ENCODE measurements at places on chromosomes 1 and 21.

- peak; percentile 96 for DNase-seq
These were observed 44.3 kb upstream of the ADARB1 start for GRCh38 chr21:45029948-45030681.

- DNase-seq: peak; percentile 16
These were observed 24.9 kb upstream of the CDC42BPA start for GRCh38 chr1:227343206-227343605.

DNA sequence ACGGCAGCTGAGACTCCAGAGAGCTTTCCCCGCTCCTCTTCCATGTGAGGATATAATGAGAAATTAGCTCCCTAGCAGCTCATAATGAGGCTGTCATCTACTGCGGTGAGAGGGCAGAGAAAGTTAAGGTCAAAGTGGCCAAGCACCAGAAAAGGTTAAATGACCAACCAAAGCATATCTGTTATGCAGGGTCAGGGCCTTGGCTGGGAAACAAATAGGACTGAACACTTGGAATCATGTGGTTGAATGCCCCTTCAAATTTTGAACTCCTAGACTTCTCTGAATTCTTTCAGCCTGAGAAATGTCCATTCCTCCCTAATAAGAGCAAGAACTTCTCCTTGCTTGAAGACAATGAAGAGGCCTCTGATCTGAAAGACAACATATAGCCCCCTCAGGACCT is 115.9 kb downstream of the TM2D1 start:
- no peak for DNase-seq

- no peak for DNase-seq
These were observed 12.8 kb upstream of the CASQ2 start for GRCh38 chr1:115781343-115781742.

- no peak for DNase-seq
These were observed 53.8 kb upstream of the TARDBP start for GRCh38 chr1:10958614-10959013.

DNA sequence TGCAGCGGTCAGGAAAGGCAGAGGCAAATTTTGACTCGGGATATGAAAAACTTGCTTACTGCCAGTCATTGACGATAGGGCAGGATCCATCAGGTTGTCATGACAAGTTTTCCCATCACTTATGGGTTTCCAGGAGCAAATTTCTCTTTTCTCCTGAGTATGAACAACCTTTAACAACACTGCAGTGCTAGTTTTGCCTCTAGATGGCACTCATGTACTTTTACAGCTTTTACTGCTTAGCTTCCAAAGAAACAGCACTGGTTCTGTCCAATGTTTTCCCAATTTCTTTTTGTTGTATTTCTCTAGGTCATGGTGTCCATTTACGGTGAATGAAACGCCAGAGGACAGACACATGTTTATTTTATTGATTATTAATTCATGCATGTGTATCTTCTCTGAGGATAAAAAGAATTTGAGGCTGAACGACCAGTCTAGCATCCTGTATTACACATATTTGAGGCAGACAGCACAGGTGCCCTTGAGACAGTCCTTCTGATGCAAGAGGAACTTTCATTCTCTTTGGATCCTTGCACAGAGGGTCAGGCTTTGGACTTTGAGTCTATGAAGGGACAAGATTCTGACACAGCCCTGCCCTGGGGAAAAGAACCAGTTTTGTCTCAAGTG is 112.3 kb upstream of the TRABD2B start:
- peak; percentile 89 for DNase-seq

DNA sequence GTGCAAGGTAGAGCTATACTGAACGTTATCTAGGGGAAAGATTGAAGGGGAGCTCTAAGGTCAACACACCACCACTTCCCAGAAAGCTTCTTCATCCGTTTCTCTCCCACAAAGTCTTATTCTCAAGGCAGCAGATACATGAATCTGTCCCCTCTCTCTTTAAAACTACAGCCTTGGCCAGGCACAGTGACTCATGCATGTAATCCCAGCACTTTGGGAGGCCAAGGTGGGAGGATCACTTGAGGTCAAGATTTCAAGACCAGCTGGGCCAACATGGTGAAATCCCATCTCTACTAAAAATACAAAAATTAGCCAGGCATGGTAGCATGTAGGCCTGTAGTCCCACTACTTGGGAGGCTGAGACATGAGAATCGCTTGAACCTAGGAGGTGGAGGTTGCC is 8.1 kb downstream of the CYP4X1 start:
- no peak for DNase-seq

- DNase-seq: no peak
These were observed 17.2 kb downstream of the KCNJ15 start for GRCh38 chr21:38273745-38274542.

DNA sequence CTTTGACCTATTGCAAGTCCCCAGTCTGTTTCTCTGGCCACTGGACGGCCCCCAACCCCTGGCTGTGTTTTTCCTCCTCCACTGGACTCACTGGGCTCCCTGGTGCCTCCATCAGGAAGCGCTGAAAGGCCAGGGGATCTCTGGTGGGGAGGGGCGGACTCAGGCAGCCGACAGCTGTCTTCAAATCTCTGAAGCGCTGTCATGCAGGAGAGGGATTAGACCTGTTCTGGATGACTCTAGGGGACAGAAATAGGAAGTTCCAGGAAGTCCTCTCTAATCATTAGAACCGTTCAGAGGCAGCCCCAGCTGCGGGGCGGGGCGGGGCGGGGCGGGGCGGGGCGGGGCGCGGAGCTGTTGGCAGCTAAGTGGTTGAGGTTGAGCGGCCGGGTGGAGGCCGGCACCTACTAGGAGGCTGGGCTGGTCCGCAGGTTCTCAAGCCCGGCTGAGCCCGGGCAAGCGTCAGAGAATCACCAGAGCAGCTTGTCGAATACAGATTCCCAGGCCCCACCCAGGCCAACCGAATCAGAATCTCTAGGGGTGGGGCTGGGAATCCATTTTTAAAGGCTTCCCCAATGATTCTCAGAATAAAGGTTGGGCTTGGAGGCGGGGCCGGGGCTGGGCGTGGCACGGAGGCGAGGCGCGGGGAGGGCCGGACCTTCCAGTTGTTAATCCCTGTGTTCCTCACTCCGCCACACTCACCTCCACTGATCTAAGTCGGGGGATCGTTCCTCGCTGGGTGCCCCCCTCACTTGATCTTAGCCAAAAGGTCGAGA is 11.4 kb upstream of the PHLDA3 start:
- DNase-seq: peak; percentile 68

DNA sequence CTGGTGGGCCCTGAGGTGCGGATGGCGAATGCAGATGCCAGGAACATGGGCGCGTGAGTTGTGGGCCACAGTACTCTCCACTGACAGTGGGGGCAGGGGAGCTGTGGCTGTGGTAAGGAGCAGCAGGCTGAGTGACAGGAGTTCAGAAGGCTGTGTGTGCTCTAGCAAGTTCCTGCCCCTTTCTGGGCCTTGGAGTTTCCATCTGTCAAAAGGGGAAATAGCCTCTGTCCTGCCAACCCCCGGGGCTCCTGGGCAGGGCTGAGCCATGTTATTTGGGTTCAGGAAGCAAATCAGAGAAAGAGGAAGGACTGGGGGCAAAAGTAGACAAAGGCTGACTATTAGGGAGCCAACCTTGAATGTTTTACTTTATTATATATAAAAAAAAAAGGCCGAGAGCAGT is 19.5 kb upstream of the MFN2 start:
- no peak for DNase-seq

DNA sequence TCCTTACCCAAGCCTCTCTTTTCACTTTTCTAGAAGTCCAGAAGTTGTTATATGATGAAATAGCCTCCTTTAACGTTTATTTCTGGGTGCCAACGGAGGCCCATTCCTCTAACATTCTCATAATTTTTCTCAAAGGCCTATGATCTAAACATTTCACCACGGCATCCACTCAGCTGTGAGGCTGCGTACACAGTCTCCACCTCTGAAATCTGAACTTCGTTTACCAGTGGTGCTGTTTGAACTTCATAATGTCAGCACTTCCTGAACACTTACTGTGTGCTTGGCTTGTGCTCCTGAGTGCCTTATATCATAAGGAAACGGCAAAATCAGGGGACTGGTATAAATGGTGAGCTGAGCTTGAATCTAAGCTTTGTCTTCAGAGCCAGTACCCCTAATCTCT is 12.0 kb upstream of the RBP7 start:
- DNase-seq: no peak

GRCh38 chr1:22252251-22252650 is 109.4 kb upstream of the WNT4 start:
- DNase-seq: no peak
